ENCODE measurements at places on chromosomes 6 and 20. TPM values are rescaled to one million over a fixed set of nuclear protein-coding genes. Genes with fewer than 3 reads are reported as not detected.
A peak's percentile ranks its signal among the peaks of the same experiment; 100 is the strongest.

- DNase-seq, result no peak
Observed at GRCh38 chr6:53326372-53327016, 22.3 kb downstream of the ELOVL5 start.

DNA sequence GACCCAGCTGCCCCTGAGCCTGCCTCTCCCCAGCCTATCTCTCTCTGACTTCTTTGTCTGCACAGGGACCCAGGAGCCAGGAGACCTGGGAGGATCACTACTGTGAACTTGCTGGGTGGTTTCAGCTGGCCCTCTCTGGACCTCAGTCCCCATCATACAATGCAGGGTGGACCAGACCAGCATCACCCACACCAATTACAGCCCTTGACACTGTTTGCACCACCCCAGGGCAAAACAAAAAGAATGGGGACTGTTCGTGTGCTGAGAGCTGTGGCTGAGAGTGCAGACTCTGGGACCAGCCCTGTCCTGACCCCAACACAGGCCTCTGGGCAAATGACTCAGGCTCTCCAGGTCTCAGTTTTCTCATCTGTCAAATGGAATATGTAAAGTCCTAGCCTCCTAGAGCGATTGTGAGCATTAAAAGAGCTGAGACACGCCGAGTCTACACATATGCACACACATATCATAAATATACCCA lies 25.4 kb downstream of the PTGIS start:
- no peak for DNase-seq

GRCh38 chr6:110590821-110591351 lies 114.5 kb upstream of the SLC22A16 start:
- DNase-seq, result no peak

- no peak for DNase-seq
Observed at GRCh38 chr20:2253256-2253655, 42.5 kb upstream of the TGM3 start.

- no peak for DNase-seq
Observed at GRCh38 chr20:48192109-48192508, 406.8 kb upstream of the SULF2 start.

DNA sequence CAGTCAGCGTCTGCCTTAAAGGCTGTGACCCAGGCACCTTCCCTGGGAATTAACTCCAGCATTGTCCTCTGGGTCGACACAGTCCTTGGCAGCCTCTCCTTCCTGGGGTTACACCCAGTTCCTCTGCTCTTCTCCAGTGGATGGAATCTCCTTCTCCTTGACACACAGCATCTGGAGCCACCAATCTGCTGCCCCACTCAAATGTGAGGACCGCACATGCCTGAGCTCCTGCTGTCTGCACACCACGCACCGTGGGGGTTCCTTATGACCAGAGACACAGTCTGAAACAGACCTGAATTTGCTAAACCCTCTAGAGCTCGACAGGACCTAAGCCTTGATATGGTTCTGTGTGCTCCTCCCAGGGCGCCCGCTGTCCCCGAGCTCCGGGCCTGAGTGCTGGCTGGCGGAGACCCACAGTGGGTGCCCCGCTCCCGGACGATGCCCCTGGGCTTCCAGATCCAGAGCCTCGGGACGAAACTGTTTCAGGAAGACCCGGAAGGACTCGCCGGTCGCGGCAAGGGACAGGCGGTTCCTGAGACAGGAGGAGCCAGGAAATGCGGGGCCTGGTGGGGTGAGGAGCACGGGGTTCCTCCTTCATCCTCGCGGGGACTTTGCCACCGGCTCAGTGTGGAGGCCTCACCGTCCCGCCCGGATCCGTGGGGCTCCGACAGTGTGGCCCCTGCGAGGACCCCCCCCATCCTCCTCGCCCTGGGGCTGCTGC lies 2.5 kb upstream of the RAET1G start:
- DNase-seq, result no peak

GRCh38 chr6:100372326-100373091 lies 92.2 kb downstream of the SIM1 start:
- DNase-seq, result no peak

GRCh38 chr20:59231124-59231804 lies 67.6 kb downstream of the ZNF831 start:
- no peak for DNase-seq

GRCh38 chr20:47274401-47275108 lies 81.9 kb downstream of the ZMYND8 start:
- no peak for DNase-seq

- peak; percentile 82 for DNase-seq
Observed at GRCh38 chr6:38567436-38567835, 72.3 kb downstream of the BTBD9 start.

DNA sequence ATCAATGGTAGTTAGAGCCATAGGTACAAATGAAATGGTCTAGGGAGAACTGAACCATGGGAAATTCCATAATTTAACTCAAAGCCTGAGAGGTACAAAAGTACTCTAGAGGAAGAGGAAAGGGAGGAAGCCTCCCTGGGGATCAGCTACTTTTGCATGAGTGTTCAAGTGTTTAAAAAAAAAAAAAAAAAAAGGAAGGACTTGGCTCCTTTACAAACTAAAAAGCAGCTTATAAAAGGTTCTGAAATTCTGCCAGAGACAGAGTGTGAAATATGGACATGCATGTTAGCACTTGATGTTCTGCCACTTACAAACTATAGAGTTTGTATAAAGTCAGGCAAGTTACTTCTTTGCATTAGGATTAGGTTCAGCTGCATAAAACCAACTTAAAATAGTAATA lies 290.0 kb downstream of the TBC1D7 start:
- no peak for DNase-seq

GRCh38 chr6:93164781-93165180 lies 254.6 kb downstream of the EPHA7 start:
- DNase-seq, result no peak

DNA sequence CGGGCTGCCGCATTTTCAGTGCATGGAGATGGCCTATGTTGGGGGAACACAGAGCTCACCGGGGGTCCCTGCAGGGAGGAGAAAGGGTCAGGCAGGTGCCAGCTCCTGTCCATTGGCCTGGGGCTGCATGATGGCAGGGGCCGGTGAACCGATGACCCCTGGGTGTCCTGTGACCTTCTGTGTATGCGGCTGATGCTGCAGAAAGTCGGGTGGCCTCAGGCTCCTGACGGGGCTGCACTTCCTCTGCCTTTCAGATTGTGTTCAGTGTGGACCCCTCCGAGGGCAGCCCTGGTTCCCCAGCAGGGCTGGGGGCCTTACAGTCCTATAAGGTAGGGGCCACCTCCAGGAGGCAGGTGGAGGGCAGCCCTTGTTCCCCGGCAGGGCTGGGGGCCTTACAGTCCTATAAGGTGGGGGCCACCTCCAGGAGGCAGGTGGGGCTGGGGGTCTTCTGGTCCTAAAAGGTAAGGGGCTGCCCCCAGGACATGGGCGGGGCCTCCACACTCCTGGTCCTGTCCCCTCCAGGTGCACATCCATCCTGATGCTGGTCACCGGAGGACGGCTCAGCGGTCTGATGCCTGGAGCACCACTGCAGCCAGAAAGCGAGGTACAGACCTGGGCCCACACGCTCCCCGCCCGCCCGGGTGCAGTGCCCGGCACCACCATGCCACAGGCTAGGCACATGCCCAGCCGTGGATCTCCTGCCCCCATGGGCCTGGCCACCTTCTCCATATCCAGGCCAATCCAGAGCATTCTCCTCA lies 11.0 kb upstream of the TNFRSF6B start:
- no peak for DNase-seq

GRCh38 chr20:34010405-34010931 lies 16.8 kb downstream of the RALY start:
- DNase-seq, result no peak

TREM1 gene
- total RNA-seq, result 0.52 TPM

E2F3 gene
- total RNA-seq, result 6.7 TPM

TREML1 gene
- total RNA-seq, result not detected

KIAA1755 gene
- 7.1 TPM for total RNA-seq

SPATS1 gene
- not detected for total RNA-seq

Data from left ventricle myocardium inferior (tissue), 1 donor.